ENCODE measurements at places on chromosomes 5 and 9.

DNA sequence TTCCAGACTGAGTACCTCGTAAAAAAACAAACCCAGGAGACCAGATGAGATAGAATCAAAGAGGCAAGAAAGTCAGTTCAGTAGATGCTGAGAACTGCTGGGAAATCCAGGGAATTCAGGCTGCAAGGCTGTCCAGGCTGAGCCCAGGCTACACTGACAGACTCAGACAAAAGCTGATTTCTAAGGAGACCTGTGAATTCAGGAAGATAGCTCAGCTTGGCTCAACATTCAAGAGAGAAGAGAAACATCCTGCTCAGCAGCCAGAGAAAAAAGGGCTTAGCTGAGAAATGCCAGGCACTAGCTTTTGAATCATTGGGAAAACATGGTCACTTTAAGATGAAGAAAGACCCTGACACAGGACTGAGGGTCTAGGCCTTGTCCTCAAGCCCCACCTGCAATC lies 118.2 kb upstream of the SLC44A1 start:
- DNase-seq, result no peak

- no peak for DNase-seq
Observed at GRCh38 chr5:77167695-77168121, 42.8 kb upstream of the PDE8B start.

- no peak for DNase-seq
Observed at GRCh38 chr5:141617682-141618029, 1.1 kb downstream of the DIAPH1 start.

DNA sequence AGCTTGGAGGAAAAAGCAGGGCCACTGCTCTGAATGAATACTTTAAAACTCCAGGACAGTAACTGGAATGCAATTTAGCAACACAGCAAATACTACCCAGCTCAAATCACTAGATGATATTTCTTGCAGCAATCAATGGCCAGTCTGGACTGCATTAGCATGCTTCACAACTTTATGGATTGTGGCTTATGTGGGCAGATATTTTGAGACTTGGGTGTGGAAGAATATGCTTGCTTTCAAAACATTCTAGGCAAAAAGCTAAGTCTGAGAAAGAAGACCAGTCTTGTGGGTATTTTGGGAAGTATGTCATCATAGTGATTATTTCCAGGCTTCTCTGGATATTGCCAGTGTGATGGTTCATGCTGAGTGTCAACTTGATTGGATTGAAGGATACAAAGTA lies 3.1 kb downstream of the RANBP3L start:
- no peak for DNase-seq

DNA sequence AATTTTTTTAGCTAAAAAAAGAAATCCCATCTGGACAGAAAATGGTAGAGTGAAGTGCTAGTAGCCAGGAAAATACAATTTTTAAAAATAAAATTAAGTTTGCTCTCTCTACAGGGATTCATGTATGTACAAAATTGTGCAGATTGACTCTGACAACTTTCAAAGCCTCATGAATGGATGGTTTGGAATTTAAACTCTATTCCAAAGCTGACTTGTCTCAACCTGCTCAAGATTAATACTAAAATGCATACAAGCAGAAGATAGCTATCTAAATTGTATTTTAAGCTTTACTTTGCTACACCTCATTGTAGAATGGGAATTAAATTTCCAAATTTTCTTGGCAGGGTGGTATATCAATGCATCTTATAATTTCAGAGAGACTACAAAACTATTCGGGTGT lies 257.6 kb downstream of the RFX3 start:
- DNase-seq, result no peak

DNA sequence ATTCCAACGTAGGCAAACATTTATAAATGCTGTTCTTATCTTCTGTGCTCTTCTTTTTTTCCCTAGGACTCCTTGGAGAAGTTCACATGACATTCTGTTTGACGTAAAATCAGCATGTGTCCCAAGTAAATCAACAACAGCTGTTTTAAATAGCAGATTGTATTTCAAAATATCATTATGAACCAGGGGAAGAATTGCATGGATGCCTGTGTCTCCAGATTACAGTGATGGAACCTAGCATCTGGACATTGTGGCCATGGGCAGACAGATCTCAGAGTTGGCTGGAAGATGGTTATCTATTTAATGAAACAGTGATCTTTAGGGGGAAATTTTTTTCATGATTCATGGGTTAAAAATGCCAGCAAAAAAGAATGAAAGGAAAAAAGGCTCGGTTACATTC lies 222.0 kb downstream of the MAN2A1 start:
- no peak for DNase-seq

- no peak for DNase-seq
Observed at GRCh38 chr9:75108571-75108970, 20.3 kb downstream of the OSTF1 start.

DNA sequence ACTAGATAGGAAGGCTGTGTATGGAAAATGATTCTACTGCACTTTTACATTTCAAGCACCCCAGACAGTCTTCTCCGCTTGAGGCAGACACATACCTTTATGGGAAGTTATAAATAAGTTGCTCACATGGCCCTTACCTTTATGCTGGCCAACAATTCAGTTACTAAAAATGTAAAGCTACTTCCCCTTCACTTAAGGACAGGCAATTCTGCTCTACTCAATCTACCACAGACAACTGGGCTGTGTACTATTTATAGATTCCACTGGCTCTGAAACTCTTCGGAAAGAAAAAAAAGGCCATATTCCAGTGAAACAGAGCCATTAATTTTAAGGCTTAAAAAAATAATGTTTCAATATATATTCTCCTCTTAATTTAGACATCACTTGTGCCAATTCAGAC lies 59.4 kb downstream of the ELAVL2 start:
- DNase-seq, result no peak

All from activated gamma-delta T cell treated with Interleukin-2 at 50 U/mL for 16 hours (primary cell).